Endothelial cell of umbilical vein (primary cell): ENCODE measurements at places on chromosomes 12 and 14. TPM values are rescaled to one million over a fixed set of nuclear protein-coding genes. Genes with fewer than 3 reads are reported as not detected.

Gene TROAP
- 62.4 and 68.6 TPM in 2 replicates for total RNA-seq

Gene TAPBPL
- total RNA-seq, result 9.9 and 11.7 TPM in 2 replicates

Gene KRT73
- not detected in 2 replicates for total RNA-seq

Gene GDF3
- 4.1 and 5.0 TPM in 2 replicates for total RNA-seq

Gene PKP2
- 6.5 and 9.1 TPM in 2 replicates for total RNA-seq

Gene TAS2R19
- total RNA-seq, result 3.1 and 4.1 TPM in 2 replicates
